GM23248 (cell line): ENCODE measurements at places on chromosomes 11 and 22.

DNA sequence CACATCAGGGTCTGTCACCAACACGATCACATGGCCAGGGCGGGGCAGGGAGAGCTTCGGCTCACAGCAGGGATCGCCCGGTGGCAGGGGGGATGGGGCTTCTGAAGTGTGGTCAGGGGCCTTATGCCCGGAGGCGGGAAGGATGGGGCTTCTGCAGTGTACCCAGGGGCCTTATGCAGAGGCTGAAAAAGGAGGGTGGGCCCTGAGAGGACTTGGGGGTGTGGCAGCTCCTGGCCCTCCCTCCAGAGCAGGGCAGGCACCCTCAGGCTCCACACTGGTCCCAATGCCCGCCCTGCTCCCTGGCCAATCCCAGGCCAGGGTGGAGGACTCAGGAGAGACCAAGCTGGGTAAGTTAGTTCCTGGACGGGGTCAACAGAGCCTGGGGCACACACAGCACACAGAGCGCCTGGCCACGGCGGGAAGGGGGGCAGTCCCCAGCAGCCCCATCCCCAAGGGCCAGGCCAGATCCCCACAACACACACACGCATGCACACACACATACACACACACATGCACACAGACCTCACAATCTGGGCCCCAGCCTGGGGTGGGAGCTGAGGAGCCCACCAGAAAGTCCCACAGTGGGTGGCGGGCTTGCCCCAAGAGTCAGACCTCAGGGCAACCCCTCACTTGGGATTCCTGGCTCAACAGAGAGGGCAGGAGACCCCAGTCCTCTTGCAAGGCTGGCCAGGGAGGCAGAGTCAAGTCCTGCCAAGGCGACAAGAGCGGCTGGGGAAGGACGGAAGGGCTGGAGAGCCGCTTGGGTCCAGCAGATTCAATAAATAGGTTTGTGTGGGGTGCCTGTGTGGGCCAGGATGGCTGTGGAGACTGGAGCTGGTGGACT is 1.1 kb upstream of the CEND1 start:
- DNase-seq: peak; percentile 58

DNA sequence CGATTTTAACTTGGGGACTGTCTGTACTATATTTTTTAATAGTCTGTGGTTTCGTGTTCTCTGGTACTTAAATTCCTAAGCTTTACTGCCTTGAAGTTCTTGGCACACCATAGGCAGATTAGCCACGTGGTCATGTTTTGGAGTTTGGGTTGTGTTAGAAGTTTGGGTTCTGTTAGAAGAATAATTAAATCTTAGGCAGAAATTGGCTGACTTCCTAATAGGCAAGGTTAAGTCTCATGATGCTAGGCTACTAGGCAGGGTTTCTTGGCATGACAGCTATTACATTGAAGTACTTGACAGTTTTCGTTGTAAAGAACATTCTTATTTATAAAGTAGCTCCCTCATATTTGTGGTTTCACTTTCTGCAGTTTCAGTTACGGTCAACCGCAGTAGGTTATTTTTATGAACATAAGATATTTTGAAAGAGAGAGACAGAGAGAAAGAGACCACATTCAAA is 30.0 kb upstream of the MMP7 start:
- peak; percentile 68 for DNase-seq

- no peak for DNase-seq
These were observed 27.4 kb downstream of the DAGLA start for GRCh38 chr11:61707574-61707973.

- DNase-seq: peak; percentile 26
These were observed 231.2 kb upstream of the MTNR1B start for GRCh38 chr11:92738276-92738675.

- no peak for DNase-seq
These were observed 20.3 kb downstream of the MYH9 start for GRCh38 chr22:36367479-36367878.

- peak; percentile 95 for DNase-seq
These were observed at the start of gene POLD3 for GRCh38 chr11:74592441-74593362. Gene POLD3 (plus strand): TSS chr11:74592582. CDS start chr11:74592659, 77 bp downstream.

GRCh38 chr11:27514558-27514957 is 8.0 kb upstream of the LIN7C start:
- DNase-seq: peak; percentile 85

GRCh38 chr11:75472081-75472732 is 39.2 kb upstream of the KLHL35 start:
- DNase-seq: no peak

GRCh38 chr11:69122630-69123431 is 32.9 kb upstream of the SMIM38 start:
- DNase-seq: peak; percentile 79

GRCh38 chr11:48154151-48154550 is 62.5 kb upstream of the OR4B1 start:
- DNase-seq: peak; percentile 84

DNA sequence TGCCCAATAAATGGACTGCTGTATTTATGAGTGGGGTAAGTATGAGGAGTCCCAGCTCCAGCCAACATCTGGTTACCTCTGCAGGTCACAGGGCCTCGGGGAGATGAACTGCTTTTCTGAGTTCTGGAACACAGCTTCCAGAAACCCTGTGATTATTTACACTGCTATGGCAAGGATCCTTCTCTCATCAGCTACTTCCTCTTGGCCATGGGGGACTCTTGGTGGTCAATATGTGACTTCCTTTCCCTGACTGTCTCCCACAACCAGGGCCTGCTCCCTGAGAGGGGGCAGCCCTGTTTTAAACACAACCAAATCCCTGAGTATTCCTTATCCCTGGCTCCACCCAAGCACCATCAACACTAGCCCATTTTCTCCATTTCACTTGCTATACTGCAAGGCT is 10.0 kb downstream of the RHOG start:
- no peak for DNase-seq

DNA sequence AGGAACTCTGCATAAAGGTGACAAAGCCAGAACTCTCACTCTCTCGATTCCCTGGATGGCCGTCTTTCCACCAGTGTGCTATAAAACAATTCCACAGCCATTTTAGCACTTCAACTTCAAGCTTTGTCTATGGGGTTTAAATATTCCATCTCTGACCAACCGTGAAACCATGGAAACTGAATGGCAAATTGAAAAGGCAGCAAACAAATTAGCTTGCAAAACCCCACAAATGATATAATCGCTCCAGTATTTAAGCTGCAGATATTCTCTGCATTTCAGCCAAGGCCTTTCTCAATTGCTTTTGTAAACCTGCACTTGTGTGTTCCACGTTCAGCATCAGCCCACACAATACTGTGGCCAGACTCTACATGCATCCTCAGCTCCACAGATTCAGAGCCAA is 131.7 kb upstream of the ISX start:
- DNase-seq: no peak
